ENCODE measurements at places on chromosomes 5 and 9. TPM values are rescaled to one million over a fixed set of nuclear protein-coding genes. Genes with fewer than 3 reads are reported as not detected.

Gene SLC34A1
- not detected for total RNA-seq

DNA sequence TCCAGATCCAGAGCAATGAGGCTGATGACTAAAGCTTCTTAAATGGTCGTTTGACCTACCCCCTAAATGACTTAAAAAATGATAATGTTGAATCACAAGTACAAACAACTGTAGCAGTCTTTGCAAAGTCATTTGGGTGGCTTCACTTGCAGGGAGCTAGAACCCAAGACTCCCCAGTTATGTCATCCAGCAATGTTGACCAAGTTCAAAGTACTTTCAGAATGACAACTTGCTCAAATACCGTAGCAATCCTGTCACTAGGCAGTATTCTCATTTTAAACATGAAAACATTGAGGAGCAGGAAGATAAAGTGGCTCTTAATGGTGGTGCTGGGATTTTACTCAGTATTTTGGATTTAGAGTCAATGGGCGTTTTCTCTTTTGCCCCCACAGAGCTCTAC, 1217.0 kb upstream of the DMAC1 start:
- DNase-seq: no peak

Gene GDA
- total RNA-seq: not detected

DNA sequence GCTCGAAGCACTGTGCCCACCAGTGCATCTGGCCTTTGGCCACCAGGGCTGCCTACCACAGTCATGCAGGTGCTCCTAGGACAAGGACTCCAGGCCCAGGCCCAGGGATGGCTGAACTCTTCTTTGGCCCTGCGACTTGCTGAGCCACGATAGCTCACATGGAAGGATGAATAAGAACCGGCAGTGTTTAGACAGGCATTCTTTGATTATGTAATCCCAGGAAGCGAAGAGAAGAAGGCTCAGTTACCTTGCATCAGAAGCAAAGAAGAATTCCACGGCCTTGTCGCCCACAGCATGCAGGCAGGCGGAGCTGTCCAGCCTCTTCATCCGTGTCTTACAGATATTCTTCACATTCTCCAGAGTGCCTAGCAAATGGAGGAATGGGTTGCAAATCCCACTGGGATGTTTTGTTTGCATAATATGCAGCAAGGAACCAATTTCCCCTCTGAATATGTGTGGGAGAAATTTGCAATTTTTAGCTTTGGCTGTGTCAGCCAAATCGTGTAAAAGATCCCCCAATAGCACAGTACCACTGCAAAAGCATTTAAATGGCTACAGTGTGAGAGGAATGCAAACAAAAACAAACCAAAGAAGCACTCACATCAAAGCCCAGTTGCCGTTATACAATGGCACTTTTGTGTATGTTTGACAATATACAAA, 29.1 kb downstream of the GFPT2 start:
- no peak for DNase-seq

Gene SHROOM1
- 1.8 TPM for total RNA-seq

DNA sequence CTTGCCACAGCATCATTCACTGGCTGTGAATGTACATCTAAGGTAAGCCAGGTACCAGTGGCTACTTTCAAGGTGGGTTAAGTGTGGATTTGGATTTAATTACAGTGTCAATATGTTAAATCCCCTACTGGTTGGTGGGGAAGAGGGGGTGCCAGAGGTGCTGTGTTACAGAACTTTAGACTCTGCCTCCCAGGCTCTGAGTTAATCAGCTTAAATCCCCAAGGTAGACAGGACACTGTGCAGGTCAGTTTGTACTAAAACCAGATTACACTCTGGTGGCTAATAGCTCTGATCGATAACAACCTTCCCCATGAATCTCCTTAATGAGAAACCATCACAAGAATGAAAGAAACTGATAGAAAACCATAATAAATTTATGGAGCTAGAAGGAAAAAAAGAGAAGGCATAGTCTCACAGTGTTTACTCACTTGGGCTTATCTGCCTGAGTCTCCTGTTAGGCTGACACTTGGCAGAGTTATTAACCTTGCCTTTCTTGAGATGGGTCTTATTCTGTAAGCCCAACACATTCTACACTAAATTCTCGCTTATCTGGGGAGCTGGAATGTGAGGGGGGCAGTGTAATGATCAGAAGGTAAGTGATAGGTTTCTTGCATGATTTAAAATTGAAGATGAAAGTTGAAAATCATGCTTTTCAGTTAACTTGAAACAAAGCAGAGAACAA, 106.8 kb downstream of the LMNB1 start:
- DNase-seq: no peak

- no peak for DNase-seq
These were observed 852.7 kb upstream of the DMAC1 start for GRCh38 chr9:8652255-8652654.

DNA sequence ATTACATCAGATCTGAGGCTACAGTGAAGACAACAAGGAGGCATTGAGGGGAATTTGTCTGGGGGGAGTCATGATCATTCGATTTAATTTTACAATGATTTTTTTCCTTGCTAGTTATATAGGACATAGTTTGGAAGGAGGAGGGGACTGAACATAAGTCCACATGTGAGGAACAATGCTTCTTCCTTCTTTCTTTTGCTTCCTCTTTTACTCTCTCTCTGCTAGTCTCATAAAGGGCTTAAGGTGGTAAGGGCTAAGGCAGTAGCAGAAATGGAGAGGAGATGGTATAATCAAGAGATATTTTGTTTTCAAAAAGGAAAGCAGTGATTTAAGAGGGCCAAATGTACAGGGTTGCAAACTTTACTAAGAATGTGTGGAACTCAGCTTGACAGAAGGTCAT, 64.3 kb downstream of the GRIN3A start:
- no peak for DNase-seq

DNA sequence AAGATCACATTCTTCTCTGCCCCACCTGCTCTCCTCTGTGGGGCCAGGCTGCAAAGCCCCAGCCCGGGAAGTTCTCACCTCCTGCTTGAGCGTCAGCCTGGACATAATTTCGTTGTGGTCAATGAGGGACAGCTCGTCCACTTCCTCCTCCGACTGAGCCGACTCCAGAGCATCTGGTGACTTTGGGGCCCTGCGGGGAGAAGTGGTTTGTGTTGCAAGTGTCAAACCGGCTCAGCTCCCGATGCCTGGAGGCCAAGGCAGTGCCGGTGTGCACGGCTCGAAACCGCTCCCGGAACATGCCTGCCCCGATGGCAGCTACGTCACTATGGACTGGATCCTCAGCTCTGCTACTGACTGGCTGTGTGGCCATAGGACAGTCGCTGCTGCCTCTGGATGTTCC, 52.8 kb downstream of the PRRT1B start:
- no peak for DNase-seq

Data from activated naive CD8-positive, alpha-beta T cell treated with anti-CD3 and anti-CD28 coated beads for 36 hours (primary cell).